RPMI8226 (cell line): ENCODE measurements at places on chromosomes 16 and 17.
A peak's percentile ranks its signal among the peaks of the same experiment; 100 is the strongest.

DNA sequence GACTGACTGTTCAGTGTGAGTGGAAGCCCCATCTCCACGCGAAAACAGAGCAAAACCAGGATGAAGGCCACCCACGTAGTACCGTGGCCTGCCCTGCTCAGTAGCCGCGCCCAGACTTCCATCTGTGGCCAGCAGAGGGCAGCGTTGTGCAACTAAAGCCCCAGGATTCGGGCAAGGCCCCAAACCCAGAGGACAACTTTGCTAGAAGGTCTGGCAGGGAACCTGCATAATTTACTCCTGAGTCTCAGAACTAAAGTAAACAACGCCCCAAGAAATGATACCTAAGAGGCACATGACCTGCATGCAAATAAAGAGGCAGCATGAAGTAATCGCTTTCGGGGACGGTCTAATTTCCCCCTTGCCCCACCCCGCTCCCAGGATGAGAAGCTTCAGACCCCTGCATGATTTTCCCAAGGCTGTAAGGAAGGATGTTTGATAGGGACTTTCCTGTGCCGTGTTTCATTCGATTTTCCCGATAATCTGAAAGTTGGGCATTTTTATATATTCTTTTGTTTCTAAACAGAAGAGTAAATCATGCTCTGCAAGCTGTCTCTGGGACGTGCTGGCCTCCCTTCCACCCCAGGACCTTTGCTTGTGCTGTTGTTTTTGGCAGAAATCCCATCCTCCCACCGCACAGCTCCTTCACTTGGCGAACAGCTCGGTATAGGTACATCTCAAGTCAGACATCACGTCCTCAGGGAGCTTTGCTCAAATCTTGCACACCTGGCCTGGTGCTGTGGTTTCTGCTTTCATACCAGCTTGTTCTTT, 18.6 kb downstream of the HSBP1 start:
- peak; percentile 75 for DNase-seq

DNA sequence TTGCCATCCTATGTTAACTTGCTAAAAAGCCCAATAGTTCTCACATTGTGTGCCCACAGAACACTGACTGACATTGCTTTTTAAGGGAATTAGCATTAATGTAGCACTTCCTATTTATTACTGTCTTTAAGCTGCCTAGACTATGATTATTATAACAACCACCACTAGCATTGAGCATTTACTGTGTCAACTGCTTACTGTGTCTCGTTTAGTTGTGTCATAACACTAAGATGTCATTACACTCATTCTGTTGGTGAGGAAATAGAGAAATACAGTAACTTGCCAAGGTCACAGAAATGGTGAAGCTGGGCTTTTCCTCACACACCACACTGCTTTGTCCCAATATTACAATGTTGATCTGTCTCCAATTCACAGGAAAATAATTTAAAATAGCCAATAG, 30.2 kb downstream of the TRIM25 start:
- DNase-seq: no peak

- DNase-seq: peak; percentile 22
Observed at GRCh38 chr16:69131167-69131838, 1.1 kb downstream of the CHTF8 start.

DNA sequence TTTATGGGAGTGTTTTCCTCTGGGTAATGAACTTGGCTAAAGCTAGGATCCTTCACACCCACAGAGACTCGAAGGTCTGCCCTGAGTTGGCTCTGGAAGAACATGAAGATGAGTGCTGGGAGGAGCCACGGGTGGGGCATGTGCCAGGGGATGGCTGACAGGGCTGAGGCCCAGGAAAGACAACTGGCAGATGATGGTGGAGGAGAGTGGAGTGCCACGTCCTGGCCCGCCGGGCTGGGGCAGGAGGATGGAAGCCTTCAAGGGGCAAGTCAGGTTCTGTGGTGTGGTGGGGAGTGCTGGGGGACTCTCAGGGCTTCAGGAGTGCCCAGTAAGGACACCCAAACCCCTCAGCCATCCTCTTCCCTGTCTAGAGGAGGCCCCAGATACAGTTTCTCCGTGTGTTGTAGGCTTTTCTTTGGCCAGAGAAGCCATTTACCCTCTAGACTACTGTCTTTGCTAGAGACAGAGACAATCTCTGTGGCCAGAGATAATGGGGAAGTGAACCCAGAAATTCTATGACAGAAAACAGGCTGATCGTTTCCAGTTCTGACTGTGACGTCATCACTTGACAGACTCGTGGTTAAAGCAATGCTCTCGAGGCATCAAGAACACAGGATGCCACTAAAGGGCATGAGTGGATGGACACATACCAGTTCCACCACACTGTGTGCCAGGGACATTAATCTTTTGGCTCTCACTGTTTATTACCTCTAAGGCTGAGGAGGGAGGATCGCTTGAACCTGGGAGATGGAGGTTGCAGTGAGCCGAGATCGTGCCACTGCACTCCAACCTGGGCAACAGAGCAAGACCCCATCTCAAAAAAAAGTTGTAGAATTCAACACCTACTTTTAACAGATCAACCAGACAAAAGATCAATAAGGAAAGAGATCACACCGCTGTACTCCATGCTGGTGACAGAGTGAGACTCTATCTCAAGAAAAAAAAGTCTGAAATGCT, 18.6 kb upstream of the SLC5A10 start:
- no peak for DNase-seq

DNA sequence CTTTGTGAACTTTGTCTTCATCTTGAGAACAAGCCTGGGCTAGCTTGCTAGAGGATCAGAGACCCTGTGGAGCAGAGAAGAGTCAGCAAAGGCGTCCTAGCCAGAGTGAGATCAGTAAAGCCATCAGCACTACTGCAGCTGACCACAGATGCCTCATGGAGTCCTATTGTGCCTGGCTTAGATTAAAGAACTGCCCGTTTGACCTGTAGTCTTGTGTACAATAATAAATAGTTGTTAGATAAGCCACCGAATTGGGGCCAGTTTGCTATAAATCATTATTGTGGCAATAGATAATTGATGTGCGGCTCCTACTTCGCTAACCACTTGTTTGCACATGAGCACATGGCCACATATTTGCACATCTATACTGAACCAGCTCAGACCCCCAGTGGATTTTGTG, 103.0 kb downstream of the CYLD start:
- no peak for DNase-seq
